GM20000 (cell line): ENCODE measurements at places on chromosomes 7 and 10.

- DNase-seq: no peak
Observed at GRCh38 chr10:88676283-88677060, 12.2 kb downstream of the LIPF start.

GRCh38 chr7:140653319-140654108, 12.9 kb upstream of the DENND2A start:
- peak; percentile 54 for DNase-seq

DNA sequence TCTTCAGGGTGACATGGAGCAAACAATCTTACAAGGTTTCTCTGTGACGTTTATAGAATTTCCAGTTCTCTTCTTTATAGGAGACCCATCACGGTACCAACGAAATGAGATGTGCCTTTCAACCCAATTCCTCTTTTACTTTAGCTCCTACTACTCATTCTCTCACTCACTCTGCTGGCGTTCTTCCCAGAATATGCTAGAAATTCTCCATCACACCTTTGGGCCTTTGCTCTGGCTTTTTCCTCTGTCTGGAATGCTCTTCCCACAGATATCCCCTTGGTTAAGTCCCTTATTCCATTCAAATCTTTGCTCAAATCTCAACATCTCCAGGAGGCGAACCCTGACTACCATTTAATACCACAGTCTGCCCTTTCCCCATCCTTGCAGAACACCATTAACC, 39.0 kb downstream of the SEMA3C start:
- DNase-seq: no peak

- no peak for DNase-seq
Observed at GRCh38 chr10:89845541-89846280, 144.3 kb downstream of the KIF20B start.

GRCh38 chr10:59880971-59881510, 25.3 kb downstream of the CCDC6 start:
- peak; percentile 61 for DNase-seq

DNA sequence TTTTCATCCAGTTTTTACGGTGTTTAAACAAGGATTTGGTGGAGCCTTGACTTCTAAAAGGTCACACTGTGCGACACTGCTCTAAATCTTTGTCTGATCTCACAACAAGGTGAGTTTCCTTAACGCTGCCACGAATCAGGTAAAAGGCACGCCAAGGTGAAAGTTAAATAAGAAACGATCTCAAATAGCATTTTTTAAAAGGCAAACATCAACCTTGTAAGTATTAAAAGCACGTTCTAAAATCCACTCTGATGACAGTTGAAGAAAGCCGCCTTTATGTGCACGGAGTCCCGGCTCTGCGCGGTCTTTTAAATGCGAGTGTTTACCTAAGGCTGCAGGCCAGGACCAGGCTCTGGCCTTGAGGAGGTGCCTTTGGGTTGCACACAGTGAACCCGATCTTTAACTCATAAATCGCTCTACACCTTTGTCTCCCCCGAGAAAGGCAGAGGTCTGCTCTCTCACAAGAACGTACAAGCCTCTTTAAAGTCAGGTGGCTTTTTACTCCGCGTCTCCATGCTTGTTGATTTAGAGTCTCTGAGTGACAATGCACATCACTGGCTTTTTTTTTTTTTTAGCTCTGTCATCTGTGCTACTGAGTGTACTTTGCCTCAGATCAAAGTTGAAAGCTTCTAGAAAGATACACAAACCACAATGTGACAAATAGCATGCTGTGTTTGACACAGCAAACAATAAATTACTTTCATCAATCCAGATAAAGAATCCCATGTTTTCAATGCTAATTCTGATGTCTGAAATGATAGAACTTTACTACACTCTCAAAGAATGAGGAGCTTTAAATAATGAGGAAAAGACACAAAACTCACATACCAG, 25.9 kb upstream of the RNF32 start:
- no peak for DNase-seq

DNA sequence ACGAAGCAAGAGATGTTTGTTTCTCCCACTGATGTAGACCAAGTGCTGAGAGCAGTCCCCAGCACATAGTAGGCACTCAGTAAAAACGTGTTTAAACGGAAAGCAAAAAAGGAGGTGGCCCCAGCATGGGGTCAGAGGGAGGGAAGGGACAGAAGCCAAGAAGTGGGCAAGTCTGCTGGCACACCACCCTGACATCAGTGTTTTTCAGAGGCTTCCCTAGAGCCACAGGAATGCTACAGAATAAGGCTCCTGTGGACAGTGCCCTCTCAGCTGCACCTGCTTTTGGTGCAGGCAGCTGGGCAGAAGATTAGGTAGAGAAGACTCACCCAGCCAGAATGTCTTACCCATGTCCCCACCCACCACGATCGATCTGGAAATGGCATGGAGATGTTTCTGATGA, 8.3 kb upstream of the ANKRD1 start:
- DNase-seq: no peak

DNA sequence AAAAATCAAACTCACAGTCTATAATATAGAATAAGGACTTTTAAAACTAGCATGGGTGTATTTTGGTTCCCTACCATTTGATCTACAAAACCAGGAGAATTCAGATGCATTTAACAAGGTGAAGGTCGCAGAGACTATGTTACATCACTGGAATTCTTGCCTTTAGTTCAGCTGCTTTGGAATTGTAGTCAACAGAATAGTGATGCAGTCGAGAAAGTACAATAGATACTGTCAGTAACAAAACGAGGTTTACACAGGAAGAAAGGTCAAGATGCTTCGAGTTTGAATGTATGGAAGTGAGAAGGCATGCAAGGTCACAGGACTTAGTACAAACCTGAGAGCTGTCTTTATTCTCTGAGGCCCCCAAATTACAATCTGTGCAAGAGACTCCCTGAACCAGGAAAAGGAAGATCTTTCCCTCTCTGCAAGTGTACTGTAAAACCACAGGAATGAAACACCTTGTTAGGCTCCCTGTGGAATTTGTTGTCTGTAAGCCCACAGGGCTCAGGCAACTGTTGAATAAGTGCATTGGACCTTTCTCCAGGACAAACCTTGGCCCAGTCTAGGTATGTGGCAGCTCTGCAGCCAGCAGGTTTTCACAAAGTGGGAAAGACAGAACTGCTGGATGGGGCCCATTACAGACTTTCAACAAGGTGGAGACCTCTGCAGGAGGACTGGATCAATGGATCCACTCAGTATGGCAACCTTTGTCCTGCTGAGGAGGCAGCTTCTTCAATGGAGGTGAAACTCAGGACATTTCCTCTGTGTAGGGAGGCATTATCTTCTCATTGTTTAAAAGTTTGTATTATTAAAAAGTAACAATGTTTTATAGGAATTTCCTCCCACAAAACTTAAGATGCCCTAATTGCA, 101.1 kb upstream of the GSDME start:
- no peak for DNase-seq

DNA sequence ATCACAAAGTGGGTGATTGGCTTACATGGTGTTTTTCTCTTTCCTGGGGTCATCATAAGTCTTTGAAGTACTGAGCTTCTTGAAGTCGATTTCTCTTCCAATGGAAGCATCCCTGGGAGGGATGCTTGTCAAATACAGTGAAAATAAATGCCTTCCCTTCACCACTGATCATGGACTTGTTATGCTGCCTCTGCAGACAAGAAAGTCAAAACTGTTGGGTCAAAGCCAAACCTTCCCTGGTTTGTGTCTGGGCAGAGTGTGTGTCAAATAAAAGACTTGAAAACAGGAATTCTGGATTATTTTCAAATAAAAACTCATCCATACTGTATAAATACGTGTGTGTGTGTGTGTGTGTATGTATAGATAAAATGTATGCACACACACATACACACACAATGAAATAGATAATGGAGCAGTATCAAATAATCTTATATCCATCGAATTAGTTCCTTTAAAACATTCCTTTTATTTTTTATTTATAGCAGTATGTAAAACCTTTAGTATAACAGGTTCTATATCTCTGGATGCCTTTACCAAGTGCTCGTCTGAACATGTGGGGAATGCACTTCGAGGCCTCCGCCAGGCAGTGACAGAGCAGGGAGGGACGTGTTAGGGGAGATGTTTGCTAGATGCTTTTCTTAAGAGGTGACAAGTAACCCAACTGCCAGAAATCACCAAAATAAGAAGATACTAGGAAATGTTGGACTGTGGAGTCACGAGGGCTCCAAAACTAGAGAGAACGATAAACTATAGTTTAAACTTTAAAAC, 27.2 kb upstream of the WNT16 start:
- no peak for DNase-seq
